ENCODE measurements at places on chromosomes 2 and 18. TPM values are rescaled to one million over a fixed set of nuclear protein-coding genes. Genes with fewer than 3 reads are reported as not detected.

- DNase-seq = no peak
- no peak overlapping the region for H3K4me3 ChIP-seq
- no peaks in the 10 kb centered on the region for H3K4me1 ChIP-seq
- H3K36me3 ChIP-seq = peaks cover 7% of the 10 kb centered on the region
- H3K27me3 ChIP-seq = no peaks in the 10 kb centered on the region
- no peak overlapping the region for H3K27ac ChIP-seq
Observed at GRCh38 chr2:241821460-241822263, 12.7 kb downstream of the NEU4 start.

DNA sequence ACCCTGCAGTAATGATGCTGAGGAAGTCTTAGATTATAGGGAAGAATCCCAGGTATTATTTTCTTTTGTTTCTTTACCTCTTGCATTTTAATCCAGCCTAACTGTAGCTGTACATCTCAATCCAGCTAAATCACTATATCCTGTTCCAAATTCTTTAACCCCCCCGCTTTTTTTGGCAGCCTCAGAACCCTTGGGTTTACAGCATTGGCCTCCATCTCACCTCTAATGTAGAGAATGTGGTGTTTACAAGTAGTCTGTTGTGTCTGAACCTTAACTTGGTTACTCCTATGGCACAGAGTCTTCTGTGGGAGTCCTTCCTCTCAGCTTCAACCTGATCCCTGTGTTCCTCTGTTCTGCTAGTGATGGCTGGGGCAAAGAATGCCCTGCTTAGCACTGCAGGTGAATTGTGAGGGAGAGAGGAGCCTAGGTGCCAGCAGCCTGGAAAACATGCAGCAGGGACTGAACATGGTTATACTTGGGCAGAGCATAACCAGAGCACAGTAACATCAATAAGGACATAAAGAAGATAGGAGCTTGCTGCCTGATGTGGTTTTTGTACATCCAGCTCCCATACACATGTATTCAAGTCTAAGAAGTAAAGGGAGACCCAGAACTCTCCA, 130.2 kb downstream of the FAM124B start:
- no peaks in the 10 kb centered on the region for H3K4me1 ChIP-seq
- H3K27me3 ChIP-seq = no peaks in the 10 kb centered on the region
- no peak for DNase-seq

- DNase-seq = no peak
- H3K4me3 ChIP-seq = no peak overlapping the region
- no peak overlapping the region for H3K27ac ChIP-seq
- H3K36me3 ChIP-seq = no peaks in the 10 kb centered on the region
- H3K27me3 ChIP-seq = no peaks in the 10 kb centered on the region
Observed at GRCh38 chr2:147689220-147689909, 155.5 kb upstream of the ACVR2A start.

- H3K27me3 ChIP-seq = no peaks in the 10 kb centered on the region
- no peaks in the 10 kb centered on the region for H3K36me3 ChIP-seq
- no peak overlapping the region for H3K27ac ChIP-seq
- H3K4me3 ChIP-seq = no peak overlapping the region
- no peak for DNase-seq
- no peaks in the 10 kb centered on the region for H3K4me1 ChIP-seq
Observed at GRCh38 chr2:158493458-158493857, 36.7 kb downstream of the PKP4 start.

GRCh38 chr2:126788652-126789051, 110.0 kb upstream of the TEX51 start:
- H3K27ac ChIP-seq = no peak overlapping the region
- H3K27me3 ChIP-seq = no peaks in the 10 kb centered on the region
- no peak overlapping the region for H3K4me3 ChIP-seq
- peaks cover 8% of the 10 kb centered on the region for H3K4me1 ChIP-seq
- no peak for DNase-seq

DNA sequence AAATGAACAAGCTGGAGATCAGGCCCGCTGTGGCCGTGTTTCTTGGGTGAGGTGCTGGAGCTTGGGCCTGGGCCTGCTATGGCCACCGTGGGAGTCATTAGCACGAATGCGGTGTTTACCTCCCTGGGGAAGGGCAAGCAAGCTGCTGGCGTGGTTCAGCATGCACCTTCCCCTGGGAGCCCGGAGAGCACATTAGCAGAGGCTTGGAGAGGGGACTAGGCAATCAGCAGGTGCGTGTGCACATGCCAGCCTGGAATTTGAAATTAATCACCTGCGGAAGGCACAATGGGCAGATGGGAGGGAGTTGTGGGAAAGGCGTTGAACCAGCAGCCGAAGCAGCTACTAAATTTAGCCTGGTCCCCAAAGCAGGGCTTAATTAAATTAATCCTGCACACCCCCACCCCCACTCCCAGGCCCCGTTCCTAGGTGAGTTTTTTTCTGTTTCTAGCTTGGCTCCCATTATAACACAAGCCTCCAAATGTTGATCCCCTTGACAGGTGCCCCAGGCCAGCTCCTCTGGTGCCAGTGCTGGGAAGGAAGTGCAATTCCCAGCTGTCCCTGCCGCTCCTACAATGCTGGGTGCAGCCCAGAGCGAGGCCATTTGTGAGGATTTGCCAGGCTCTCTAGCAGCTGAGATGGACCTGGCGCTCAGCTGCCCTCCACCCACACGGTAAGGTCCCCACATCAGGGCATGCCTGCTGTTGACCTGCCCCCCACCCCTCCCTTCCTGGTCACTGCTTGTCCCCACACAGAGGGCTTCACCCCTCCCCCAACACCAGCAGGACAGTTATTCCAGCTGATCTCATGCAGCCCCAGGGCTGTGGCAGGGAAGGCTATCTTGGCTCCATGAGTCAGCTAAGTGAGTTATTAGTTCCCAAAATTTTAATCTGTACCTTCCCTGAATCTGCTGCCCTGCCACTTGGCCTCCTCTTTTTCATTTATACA, 115.0 kb downstream of the ZBTB7C start:
- DNase-seq = no peak
- no peaks in the 10 kb centered on the region for H3K27me3 ChIP-seq
- H3K27ac ChIP-seq = no peak overlapping the region
- H3K4me1 ChIP-seq = peaks cover 42% of the 10 kb centered on the region
- H3K4me3 ChIP-seq = no peak overlapping the region
- H3K36me3 ChIP-seq = no peaks in the 10 kb centered on the region

DNA sequence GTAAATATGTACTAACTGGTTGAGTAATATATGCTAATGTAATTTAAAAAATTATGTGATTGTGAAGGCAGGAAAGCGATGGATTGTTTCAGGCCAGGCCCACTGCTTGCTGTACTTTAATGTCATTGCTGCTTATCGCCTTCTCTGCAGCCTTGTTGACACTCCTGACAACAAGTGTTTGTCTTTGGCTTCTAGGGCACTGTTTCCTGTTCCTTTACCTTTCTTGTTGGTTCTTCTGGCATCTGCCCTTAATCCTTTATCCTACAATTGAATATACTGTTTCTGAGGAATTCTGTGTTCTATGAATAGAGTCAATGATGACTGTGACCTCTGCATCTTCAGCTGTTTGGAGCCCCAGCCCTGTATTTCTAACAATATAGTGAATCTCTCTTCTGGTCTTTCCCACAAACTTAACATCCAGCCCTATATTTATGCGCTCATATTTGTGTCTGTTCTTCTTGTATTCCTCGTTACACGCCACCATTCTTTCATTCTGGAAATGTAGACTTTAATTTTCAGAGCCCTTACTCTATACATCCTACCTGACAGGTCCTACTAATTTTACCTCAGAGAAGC, 17.6 kb downstream of the ACSL3 start:
- H3K4me1 ChIP-seq = no peaks in the 10 kb centered on the region
- no peak overlapping the region for H3K4me3 ChIP-seq
- no peaks in the 10 kb centered on the region for H3K27me3 ChIP-seq

DNA sequence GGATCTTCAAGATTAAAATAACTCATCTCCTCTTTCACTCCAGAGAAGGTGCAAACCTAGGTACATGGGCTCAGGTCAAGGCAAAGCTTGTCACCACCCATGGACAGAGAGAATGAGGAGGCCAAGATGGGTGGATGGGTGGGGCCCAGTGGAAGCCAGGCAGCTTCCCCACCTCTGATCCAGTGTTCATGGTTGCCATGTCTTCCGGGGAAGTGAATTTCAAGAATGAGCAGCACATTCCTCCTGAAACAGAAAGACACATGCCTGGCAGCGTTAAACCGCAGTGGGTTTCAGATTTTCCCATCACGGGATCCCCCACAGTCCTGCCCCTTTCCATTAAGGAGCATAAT, 301.7 kb downstream of the EIPR1 start:
- no peak for DNase-seq
- H3K36me3 ChIP-seq = no peaks in the 10 kb centered on the region
- H3K4me3 ChIP-seq = no peak overlapping the region

DNA sequence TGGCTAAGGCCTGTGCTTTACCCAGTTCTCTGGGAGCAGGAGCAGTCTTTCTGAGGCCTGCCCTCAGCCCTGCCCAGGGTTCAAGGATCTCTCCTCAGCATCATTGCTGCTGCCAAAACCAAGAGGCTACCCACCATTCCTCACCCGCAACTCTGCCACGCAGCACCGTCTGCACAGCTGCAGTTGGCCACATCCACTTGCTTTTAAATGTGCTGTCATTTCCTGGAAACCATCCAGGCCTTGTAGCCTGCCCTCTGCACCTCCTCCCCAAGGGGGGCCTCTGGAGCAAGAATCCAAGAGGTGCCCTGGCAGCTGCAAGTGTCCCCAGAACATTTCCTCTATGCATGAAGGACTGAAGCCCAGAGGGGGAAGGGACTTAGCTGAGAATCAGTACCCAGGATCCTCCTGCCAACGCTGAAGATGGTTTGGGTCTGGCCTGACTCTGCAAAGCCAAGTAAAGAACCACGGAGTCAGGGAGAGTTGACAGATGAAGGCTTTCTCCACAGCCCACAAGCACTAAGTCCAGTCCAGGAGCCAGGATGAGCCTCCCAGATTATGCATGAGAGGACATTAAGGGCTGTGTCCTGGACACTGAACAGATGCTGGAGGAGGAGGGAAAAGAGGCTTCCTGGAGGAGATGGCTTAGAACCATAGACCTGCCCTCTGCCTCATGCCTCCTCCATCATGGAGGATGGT, 14.9 kb downstream of the EMX1 start:
- H3K27me3 ChIP-seq = peaks cover 34% of the 10 kb centered on the region
- H3K4me3 ChIP-seq = no peak overlapping the region
- H3K27ac ChIP-seq = no peak overlapping the region
- H3K36me3 ChIP-seq = peaks cover 8% of the 10 kb centered on the region

DNA sequence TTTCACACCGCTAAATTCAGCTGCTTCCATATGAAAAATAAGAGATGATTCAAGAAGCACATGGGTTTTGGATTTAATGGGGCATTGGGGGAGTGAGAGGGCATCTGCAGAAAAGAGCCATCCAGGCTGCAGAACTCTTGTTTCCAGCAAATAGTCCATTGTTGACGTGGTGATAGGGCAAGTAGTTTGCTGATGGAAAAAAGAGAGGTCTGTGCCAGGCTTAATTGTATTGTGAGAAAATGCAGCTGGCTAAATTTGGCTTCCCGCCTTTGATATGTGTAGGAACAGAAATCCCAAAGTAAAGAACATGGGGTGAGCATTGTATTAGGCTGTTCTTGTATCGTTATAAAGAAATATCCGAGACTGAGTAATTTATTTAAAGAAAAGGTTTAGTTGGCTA, 199.5 kb downstream of the SETBP1 start:
- no peaks in the 10 kb centered on the region for H3K27me3 ChIP-seq
- no peaks in the 10 kb centered on the region for H3K4me1 ChIP-seq
- DNase-seq = no peak
- H3K4me3 ChIP-seq = no peak overlapping the region
- H3K36me3 ChIP-seq = no peaks in the 10 kb centered on the region
- H3K27ac ChIP-seq = no peak overlapping the region

DNA sequence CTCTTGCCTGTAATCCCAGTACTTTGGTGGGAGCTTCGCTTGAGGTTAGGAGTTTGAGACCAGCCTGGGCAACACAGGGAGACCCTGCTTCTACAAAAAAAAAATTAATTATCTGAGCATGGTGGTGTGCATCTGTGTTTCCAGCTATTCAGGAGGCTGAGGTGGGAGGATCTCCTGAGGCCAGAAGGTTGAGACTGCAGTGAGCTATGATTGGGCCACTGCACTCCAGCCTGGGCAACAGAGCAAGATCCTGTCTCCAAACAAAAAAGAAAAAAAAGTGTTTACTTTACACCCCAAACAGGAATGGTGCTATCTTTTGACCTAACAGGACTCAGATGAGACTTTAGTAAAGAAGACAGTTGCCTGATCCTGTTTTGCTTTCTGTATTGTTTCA, 35.6 kb downstream of the MAL start:
- DNase-seq = no peak
- peaks cover 66% of the 10 kb centered on the region for H3K4me1 ChIP-seq
- H3K4me3 ChIP-seq = no peak overlapping the region
- H3K36me3 ChIP-seq = no peaks in the 10 kb centered on the region

GRCh38 chr18:26432651-26433424, 115.5 kb downstream of the KCTD1 start:
- no peaks in the 10 kb centered on the region for H3K36me3 ChIP-seq
- H3K4me3 ChIP-seq = no peak overlapping the region
- H3K4me1 ChIP-seq = peaks cover 5% of the 10 kb centered on the region
- H3K27me3 ChIP-seq = peaks cover 3% of the 10 kb centered on the region
- no peak for DNase-seq

DNA sequence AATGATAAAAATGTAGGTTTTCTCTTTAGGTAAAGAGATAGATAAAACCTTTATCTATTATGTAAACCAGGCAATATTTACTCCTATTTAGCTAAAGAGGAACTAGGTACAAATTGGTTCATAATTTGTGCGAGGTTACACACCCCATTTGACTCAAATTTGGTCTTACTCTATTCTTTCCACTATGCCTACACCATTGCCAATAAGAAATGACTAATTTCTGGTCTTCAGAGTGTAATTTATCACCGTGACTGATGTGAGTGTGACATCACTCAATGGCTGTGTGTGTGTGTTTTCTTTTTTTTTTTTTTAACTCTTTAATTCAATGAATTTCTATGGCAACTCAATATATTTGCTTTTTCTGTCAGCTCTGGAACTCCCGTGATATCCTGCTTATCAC, 955.8 kb downstream of the TDRD15 start:
- no peak overlapping the region for H3K4me3 ChIP-seq
- H3K36me3 ChIP-seq = no peaks in the 10 kb centered on the region
- DNase-seq = no peak
- H3K4me1 ChIP-seq = no peaks in the 10 kb centered on the region

GRCh38 chr2:40316620-40317019, 135.3 kb downstream of the SLC8A1 start:
- H3K36me3 ChIP-seq = no peaks in the 10 kb centered on the region
- no peak overlapping the region for H3K4me3 ChIP-seq
- H3K27ac ChIP-seq = no peak overlapping the region
- DNase-seq = no peak
- H3K27me3 ChIP-seq = no peaks in the 10 kb centered on the region

- no peaks in the 10 kb centered on the region for H3K4me1 ChIP-seq
- H3K27me3 ChIP-seq = no peaks in the 10 kb centered on the region
- DNase-seq = no peak
Observed at GRCh38 chr2:158786897-158787296, 8.2 kb upstream of the DAPL1 start.

NEU2 gene
- total RNA-seq = not detected

USP14 gene
- 74.0 TPM for total RNA-seq

CTAGE1 gene
- not detected for total RNA-seq

KLHL30 gene
- total RNA-seq = 0.28 TPM

CD226 gene
- total RNA-seq = 1.9 TPM

CDH19 gene
- 28.5 TPM for total RNA-seq

IL18R1 gene
- 2.1 TPM for total RNA-seq

SOCS6 gene
- 30.7 TPM for total RNA-seq
